Effector CD8-positive, alpha-beta T cell (primary cell): ENCODE measurements at places on chromosomes 12 and 14.

DNA sequence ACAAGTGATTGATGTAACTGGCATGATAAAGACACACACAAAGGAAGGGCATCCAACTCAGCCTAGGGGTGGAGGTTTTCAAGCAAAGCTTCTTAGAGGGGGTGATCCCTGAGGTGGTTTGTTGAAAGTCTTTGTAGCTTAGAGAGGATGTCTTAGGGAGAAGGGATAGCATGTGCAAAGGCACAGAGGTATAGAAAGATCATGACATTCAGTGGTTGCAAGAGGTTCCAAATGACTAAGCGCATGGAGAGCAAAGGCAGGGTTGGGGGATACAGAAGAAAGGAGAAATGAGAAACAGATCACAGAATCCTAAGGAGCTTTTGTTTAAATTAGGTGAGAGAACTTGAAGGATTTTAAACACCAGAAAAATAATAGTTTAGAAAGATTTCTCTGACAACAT lies 5.2 kb upstream of the CCT2 start:
- DNase-seq = no peak

- no peak for DNase-seq
These were observed 27.1 kb downstream of the CLIP1 start for GRCh38 chr12:122395319-122395718.

GRCh38 chr14:61089126-61089750 lies 108.2 kb downstream of the SLC38A6 start:
- no peak for DNase-seq

DNA sequence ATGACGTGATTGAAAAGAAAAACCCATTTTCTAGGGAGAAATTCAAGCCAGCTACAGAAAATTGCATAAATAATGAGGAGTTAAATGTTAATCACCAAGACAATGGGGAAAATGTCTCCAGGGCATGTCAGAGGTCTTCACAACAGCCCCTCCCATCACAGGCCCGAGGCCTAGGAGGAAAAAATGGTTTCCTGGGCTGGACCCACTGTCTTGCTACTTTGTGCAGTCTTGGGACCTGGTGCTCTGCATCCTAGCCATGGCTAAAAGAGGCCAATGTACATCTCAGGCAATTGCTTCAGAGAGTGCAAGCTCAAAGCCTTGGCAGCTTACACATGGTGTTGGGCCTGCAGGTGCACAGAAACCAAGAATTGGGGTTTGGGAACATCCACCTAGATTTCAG lies 65.3 kb downstream of the TUNAR start:
- no peak for DNase-seq

DNA sequence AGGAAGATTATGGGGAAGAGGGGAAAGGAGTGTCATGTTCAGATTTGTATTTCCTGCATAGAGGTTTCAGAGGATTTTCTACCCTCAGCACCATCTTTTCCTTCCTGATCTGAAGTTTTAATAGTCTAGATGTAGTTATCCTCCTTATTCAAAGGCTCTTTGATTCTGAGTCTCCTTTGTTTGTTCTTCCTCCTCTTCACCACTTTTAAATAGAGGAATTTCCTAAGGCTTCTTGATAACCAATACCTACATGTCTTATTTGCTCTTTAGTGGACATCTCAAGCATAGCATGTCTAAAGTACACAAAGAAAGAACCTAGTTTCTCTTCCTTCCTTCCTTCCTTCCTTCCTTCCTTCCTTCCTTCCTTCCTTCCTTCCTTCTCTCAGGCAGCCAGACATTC lies 8.3 kb downstream of the MGAT4C start:
- no peak for DNase-seq

DNA sequence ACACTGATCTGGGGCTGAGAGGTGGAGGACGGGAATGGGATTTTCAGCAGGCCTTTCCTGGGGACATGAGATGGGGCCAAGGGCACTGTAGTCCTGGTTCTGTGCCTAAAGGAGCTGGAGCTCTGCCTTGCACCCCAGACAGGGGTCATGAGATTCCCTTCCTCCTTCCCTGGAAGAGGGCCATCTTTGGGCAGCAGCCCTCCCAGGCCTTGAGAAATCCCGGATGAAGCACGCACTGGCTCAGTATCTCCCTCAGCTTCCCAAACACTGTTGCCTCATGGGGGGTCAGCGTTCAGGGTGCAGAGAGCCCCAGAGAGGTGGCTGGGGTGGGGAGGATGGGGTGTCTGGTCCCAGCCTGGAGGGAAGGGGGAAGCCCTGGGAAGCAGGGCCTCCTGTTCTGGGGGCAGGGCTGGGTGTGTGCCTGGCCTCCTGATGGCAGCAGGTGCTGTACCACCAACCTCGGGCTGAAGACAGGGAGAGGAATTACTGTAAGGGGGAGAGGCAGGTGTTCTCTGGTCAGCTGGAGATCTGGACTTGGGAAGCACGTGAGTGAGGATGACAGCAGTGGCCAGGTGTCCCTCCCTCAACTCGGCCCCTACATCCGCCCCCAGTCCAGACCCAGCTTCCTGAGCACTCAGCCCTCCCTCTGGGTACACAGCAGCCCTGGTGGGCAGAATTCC lies 8.4 kb upstream of the NR4A1 start:
- DNase-seq = no peak

DNA sequence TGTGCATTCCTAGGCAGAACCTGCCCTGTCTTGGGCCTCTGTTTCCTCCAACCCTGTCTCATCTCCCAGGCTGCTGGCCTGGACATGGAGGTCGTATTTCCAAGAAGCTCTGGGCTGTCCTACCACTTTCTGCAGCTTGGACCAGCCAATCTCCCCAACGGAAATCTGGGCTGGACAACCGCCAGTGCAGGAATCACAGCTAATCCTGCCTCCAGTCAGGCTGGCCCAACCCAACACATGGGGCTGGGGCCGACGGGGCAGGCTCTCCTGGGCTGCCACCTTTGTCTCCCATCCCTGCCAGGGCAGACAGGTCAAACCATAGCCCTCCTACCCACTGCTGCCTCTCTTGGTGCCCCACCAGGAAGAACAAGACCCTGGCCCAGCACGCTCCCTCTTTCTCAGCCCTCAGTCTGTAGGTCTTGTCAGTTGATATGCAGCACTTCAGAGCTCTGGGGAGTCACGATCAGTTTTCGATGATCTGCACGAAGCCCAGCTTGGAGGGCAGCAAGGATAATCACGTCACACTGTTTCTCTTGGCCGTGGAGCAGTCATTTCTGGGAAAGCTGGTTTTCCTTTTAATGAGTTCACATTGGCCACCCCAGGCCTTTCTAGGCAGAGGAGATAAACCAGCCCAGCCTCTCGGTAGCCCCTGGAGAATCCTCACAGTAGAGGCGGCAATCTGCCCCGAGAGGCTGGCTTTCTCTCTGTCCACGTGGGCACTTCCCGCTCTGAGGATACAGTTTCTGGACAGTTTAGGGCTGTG lies 195.2 kb upstream of the PRMT8 start:
- no peak for DNase-seq

GRCh38 chr12:2857576-2857975 lies 737 bp upstream of the TEX52 start:
- DNase-seq = no peak

- no peak for DNase-seq
These were observed 25.1 kb downstream of the DYRK4 start for GRCh38 chr12:4587108-4587507.

DNA sequence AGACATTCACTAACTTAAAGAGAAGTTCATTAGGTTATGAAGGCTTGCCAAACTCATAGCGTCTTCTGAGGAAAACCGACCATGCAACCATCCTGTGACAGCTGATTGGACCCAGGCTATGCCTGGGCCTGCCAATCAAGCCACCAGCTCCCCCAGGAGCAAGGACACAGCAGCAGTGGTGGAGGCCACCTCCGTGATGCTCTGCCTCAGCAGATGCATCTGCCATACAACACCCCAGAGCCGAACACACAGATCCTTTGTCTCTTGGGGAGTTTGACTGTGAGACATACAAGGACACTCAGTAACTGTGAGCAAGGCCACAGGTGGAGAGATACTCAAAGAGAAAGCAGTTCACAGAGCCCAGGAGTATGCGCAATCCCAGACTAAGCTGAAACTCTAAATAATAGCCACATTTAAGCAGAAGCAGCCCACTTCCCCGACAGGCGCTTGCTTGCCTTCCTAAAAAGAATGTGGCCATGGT lies 10.0 kb upstream of the CNIH1 start:
- DNase-seq = no peak

- no peak for DNase-seq
These were observed 8.1 kb downstream of the DNAI7 start for GRCh38 chr12:25186788-25187402.

DNA sequence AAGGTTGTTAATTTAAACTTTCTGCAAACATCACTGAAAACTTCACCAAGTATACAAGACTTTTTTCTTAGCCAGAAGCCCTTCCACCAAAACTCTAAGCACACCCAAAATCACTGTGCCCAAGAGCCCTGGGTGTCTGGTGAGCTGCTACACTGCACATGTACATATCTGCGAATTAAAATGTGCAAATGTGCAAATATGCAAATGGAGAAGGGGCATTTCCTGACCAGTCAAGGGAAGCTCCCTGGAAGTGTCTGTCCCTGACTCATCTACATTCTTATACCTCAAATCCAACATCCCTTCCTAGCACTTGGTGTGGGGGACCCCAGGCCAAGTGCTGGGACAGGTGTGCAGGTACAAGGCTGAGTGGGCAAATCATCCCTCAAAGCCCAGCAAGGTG lies 123.7 kb downstream of the PCNX1 start:
- no peak for DNase-seq
